ENCODE measurements at places on chromosomes 6 and 20. TPM values are rescaled to one million over a fixed set of nuclear protein-coding genes. Genes with fewer than 3 reads are reported as not detected.

Gene BPIFA1
- not detected for total RNA-seq

Gene RBM24
- total RNA-seq: 48.2 TPM

Gene CD83
- total RNA-seq: 15.7 TPM

Gene GDAP1L1
- total RNA-seq: not detected

Gene TREML2
- total RNA-seq: 0.76 TPM

Gene DEFB124
- not detected for total RNA-seq

Gene SIRPB1
- total RNA-seq: 1.8 TPM

Gene PRL
- total RNA-seq: 0.58 TPM

Gene BTN1A1
- total RNA-seq: not detected

Gene COL12A1
- total RNA-seq: 261 TPM

Gene SLC44A4
- 28.4 TPM for total RNA-seq

Gene CUL9
- 46.2 TPM for total RNA-seq

Gene SPAG4
- 2.9 TPM for total RNA-seq

Gene SH3BGRL2
- 25.2 TPM for total RNA-seq

Data from metanephros (tissue), 2 donors.